T-helper 2 cell treated with Interferon-gamma antibody and Interleukin-4, amounts not matched to agents 5 μg/mL and 100 μg/mL, for 36 hours (primary cell): ENCODE measurements at places on chromosomes 3 and 15.

GRCh38 chr3:113057117-113057516, 66.3 kb downstream of the GTPBP8 start:
- no peak for DNase-seq

- DNase-seq = no peak
Measured at GRCh38 chr15:57923306-57923705, 142.2 kb downstream of the ALDH1A2 start.

- DNase-seq = no peak
Measured at GRCh38 chr15:77033417-77033728, 37.5 kb downstream of the TSPAN3 start.

- no peak for DNase-seq
Measured at GRCh38 chr3:8839607-8840325, 70.4 kb upstream of the OXTR start.

GRCh38 chr3:113278599-113278955, 67.2 kb downstream of the BOC start:
- DNase-seq = no peak

- no peak for DNase-seq
Measured at GRCh38 chr3:194168994-194169393, 33.0 kb downstream of the HES1 start.

GRCh38 chr3:155382396-155383042, 89.0 kb upstream of the STRIT1 start:
- no peak for DNase-seq

GRCh38 chr3:15557511-15557946, 36.0 kb upstream of the COLQ start:
- peak; percentile 56 for DNase-seq

DNA sequence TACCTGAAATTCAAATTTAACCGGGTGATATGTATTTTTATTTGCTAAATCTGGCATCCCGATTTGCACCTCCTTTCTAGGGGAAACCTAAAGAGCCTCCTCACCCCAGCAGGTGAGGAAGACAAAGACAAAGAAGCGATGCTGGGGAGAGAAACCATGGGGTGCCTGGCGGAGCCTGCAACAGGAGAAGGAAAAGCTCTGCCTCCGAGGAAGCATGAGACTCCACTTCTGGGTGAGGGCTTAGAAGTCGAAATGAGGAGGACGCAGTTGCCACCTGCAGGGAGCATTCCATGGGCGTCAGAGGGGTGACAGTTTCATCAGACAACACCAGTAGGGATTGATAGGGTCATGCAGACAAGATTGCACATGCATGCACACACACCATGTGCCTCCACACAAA, 30.5 kb upstream of the LYZL4 start:
- DNase-seq = no peak

DNA sequence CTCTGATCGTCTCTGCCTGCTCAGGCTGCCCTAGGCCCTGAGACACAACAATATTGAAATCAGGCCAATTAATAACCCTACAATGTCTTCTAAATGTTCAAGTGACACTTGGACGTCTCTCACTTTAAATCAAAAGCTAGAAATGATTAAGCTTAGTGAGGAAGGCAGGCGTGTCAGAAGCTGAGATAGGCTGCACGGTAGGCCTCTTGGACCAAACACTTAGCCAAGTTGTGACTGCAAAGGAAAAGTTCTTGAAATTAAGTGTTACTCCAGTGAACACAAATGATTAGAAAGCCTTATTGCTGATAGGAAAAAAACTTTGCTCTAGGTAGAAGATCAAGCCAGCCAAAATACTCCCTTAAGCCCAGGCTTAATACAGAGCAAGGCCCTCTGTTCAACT, 2.2 kb downstream of the HPS3 start:
- DNase-seq = no peak

DNA sequence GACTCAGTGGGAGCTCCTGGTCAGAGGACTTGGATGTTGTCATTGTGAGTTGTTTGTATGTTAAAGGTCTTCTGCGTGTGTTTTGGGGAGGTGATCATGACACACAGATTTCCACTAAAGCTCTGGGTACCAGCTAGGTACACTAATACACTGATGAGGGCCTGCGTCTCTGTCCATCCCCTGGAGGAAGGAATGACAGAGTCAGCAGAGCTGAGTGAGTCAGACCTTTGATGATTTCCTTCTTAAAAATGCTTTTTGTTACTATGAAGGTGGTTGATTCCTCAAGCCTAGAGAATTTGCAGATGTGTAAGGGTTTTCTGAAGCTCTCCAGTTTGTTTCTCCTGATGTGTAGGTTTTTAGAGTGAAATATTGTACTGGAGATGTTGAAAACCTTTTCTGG, 424.1 kb upstream of the TPM1 start:
- DNase-seq = no peak

GRCh38 chr3:134804508-134805480, 9.7 kb downstream of the EPHB1 start:
- no peak for DNase-seq

- no peak for DNase-seq
Measured at GRCh38 chr3:73624821-73625665, at the start of gene PDZRN3. PDZRN3 (minus strand) TSS chr3:73624941.

- no peak for DNase-seq
Measured at GRCh38 chr3:131655070-131655690, 152.4 kb upstream of the MRPL3 start.

- no peak for DNase-seq
Measured at GRCh38 chr3:170499562-170500156, 81.0 kb downstream of the CLDN11 start.

DNA sequence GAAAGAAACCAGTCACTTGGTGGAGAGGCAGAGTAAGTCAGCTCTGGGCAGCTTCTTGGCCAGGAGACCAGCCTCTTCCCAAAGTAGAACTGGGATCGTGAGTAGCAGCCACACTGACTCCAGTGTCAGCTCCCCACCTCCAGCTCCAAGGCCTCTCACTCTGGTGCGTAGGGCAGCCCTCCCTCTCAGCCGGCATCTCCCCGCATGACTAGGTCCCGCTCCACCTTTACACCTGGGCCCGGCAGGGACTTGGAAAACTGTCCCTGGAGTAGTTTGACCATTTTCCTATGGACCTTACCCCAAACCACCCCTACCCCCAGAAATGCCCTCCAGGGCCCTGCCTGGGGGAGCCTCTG, 3.3 kb downstream of the STRA6 start:
- DNase-seq = no peak

- DNase-seq = no peak
Measured at GRCh38 chr3:48690846-48691458, 5.2 kb upstream of the NCKIPSD start.

GRCh38 chr3:159185443-159186050, 383.7 kb downstream of the MFSD1 start:
- no peak for DNase-seq

GRCh38 chr3:119559441-119559963, at the start of gene CD80:
CD80 (minus strand) TSS chr3:119559614; CDS start chr3:119557728, 1,886 bp downstream.
- peak; percentile 69 for DNase-seq

- DNase-seq = no peak
Measured at GRCh38 chr3:6805236-6805635, 55.7 kb upstream of the GRM7 start.

GRCh38 chr15:44670087-44670950, 6.9 kb upstream of the SPG11 start:
- no peak for DNase-seq

- DNase-seq = no peak
Measured at GRCh38 chr3:127747751-127748521, 74.4 kb downstream of the MGLL start.

- no peak for DNase-seq
Measured at GRCh38 chr15:66237513-66238235, 15.9 kb downstream of the MEGF11 start.

DNA sequence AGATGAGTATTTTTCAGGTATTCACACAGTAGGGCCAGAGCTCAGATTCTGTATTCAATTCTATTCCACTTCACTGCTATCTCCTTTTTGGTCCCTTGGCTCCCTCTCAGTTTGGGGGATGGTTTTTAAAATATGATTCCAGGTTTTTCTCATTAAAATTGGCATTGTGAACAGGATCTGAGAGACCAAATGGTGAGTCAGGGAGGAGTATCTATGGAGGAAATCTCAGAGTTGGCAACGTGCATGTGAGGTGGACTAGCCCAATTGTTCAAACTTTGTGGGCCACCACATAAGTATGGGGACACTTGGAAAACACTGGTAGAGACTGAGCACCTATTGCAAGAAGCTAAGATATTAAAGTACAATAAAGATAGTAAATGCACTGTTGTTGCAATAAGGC, 53.9 kb upstream of the TTC14 start:
- DNase-seq = no peak

DNA sequence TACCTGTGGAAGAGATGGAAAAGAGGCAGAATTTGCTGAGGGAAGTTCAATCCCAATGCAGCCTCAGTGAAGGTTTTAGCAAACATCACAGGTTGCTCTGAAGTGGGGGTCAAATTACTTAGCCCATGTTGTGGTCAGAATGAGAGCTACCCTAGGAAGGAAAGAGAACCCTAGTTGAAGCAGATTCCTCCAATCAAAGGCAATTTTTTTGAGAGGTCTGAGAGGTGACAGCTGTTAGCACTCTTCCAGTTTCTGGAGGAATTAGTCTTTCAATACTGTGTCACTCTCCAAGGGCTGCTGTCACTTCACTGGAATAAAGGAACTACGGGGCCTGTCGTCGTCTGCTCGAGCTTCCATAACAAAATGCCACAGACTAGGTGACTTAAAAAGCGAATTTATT, 584.2 kb upstream of the DPPA4 start:
- no peak for DNase-seq

GRCh38 chr15:48298914-48299313, 32.3 kb upstream of the DUT start:
- no peak for DNase-seq

GRCh38 chr3:196757876-196758739, 18.5 kb downstream of the PAK2 start:
- no peak for DNase-seq

- DNase-seq = no peak
Measured at GRCh38 chr3:28726840-28727239, 378.2 kb upstream of the AZI2 start.

DNA sequence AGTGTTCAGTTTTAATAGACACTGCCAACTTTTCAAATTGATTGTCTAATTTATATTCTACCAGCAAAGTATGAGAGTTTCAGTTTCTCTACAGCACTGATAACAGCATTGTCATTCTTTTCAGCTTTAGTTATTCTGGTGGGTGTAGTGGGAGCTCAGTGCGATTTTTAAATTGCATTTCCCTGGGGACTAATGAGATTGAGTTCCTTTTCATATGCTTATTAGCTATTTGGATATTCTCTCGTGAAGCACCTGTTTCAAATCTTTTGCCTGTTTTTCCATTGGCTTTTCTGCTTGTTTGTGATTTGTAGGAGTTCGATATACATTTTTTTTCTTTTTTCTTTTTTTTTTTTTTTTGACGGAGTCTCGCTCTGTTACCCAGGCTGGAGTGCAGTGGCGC, 18.8 kb upstream of the IDH2 start:
- DNase-seq = no peak

GRCh38 chr15:94287794-94288246, 56.5 kb downstream of the MCTP2 start:
- peak; percentile 68 for DNase-seq

GRCh38 chr3:141366285-141367037, 1.8 kb upstream of the ZBTB38 start:
- DNase-seq = no peak

DNA sequence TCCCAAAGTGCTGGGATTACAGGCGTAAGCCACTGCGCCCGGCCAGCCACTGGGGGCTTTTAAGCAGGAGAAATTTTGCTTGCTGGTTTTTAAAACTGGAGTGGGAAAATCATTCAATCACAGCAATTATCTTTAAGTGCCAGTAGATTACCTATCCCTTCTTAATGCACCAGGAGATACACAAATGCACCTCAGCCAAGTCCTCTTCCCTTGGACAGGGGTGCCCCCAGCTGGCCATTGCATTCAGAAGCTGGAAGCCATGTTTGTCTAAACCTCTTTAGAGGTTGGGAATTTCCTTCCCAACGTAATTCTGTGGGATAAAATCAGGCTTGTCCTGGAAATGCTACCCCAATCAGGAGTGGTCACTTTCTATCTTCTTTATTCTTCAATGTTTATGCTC, 26.6 kb downstream of the MIX23 start:
- no peak for DNase-seq

DNA sequence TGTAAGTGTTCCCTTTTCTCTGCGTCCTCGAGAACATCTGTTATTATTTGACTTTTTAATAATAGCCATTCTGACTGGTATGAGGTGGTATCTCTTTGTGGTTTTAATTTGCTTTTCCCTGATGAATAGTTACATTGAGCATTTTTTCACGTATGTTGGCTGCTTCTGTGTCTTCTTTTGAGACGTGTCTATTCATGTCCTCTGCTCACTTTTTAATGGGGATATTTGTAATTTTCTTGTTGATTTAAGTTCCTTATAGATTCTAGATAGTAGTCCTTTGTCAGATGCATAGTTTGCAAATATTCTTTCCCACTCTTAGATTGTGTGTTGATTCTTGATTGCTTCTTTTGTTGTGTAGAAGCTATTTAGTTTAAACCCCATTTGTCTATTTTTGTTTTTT, 179.2 kb downstream of the DOCK3 start:
- DNase-seq = no peak

- no peak for DNase-seq
Measured at GRCh38 chr15:52656412-52656811, 22.8 kb downstream of the ATOSA start.

DNA sequence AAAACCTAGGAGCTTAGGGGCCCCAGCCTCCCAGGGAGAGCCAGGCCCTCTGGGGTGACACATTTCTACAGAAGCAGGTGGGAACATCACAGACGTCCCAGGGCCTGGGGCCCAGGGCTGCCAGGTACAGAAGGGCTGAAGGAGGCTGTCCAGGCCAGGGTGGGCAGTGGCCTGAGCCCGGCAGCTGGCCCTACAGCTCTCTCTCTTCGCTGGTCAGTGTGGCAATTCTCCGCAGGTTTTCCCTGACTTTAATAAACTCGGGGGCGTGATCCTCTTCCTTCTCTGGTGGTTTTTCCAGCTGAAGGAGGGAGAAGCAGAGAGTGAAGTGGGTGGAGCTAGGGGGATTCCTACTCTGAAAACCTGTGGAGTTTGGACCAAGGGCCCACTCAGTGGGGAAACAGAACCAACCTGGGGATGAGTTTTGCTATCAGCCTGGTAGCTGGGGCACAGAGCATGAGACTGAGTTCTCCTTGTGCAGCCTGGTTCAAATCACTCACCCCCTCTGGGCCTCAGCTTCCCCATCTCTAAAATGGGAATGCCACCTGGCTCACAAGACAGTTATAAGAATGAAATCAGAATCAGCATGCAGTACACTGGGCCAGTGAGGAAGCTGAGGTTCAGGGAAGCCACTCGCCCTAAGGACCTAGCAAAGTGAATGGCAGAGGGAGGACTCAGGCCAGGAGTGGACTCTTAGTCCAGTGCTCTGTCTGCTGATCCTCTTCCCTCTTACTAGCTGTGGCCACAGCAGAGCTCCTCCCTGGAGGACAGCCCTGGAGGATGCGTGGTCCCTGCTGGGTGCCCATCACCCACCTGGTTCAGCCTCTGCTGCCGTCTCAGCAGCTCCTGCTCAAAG, 10.6 kb downstream of the FAM107A start:
- no peak for DNase-seq
